Activated naive CD4-positive, alpha-beta T cell (primary cell): ENCODE measurements at places on chromosomes 5 and 9.

GRCh38 chr5:104345222-104346016 is 782.8 kb upstream of the NUDT12 start:
- DNase-seq = no peak

- DNase-seq = no peak
Observed at GRCh38 chr5:33260098-33260497, 180.7 kb upstream of the TARS1 start.

DNA sequence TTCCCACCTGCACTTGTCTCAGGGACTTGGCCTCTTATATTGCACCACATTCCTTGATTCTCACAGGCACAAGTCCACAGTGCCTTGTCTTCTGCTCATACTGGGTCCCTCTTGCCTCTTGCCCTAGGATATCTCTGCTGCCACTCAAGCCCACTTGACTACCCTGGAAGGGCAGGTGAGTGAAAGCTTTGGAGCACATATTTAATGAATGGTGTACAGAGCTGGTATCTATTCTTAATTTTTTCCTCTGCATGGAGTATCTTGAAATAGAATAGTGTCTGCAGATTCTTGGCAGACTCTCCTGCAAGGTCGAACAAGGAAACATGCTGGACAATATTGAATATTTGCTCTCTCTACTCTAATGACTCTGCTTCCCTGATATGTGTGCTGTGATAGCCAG is 1248.0 kb downstream of the MAT2B start:
- no peak for DNase-seq

GRCh38 chr9:121557581-121558447 is 58.2 kb upstream of the GGTA1 start:
- no peak for DNase-seq

DNA sequence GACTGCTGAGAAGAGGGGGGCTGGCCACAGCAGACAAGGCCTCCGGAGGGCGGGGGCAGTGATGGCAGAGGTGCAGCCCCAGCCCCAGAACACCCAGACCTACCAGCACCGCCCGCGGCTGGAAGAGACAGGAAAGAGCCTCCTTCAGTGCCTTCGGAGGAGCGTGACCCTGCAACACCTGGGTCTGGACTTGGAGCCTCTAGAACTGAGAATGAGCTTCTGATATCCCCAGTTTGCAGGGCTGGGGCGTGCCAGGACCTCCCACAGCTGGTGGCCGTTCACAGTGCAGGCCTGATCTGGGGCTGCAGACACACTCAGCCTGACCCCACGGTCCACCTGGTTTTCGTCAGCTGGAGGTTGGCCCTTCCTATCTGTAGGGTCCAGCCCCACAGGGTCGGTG is 9.1 kb downstream of the LCN10 start:
- DNase-seq = no peak

DNA sequence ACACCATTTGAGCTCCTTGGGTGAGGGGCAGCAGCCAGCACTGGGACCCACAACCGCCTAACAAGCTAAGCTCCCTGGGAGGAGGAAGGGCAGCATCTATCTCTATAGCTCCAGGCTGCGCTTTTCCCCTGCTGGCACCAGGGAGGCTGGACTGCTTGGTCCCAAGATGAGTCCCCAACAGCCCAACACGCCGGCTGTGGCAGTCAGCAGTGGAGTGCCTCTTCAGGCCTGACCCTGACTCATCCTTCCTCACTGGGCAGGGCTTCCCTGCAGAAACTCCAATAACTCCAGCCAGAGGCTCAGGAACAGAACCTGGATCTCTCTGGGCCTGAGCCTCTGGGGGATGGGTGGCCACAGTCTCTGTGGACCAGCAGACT is 113.7 kb upstream of the ADAMTS16 start:
- DNase-seq = no peak
